AG08396 (cell line): ENCODE measurements at places on chromosomes 5 and 9.

DNA sequence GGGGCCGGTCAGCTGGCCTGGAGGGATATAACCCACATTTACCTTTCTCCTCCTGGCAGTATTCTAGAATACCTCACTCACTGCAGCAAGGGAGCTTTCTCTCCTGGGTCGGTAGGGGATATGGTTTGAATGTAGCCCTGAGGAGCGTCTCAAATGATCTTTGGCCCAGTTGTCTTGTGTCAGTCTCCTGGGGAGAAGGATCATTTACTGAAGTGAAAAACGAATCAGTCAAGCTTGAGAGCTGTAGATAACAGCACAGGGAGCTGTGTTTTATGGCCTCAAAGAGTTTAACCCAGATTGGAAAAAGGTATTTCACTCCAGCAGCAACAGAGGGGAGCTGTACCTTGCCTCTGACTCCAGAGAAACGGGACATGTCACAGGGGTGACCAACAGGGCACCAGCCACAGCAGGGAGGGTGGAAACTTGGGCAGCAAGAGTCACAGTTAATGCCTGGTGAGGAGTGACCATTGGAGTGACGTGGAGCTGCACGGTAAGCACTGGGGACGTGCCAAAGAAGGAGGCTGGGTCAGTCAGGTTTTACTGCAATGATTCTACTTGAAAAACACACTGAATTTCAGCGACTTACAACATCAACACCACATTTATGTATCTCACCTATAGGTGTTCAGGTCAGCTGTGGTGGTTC, 29.8 kb upstream of the ZFR start:
- no peak for DNase-seq

- no peak for DNase-seq
Observed at GRCh38 chr5:76548525-76549229, 74.5 kb downstream of the F2RL2 start.

- DNase-seq = no peak
Observed at GRCh38 chr5:120552638-120553037, 88.5 kb downstream of the PRR16 start.

DNA sequence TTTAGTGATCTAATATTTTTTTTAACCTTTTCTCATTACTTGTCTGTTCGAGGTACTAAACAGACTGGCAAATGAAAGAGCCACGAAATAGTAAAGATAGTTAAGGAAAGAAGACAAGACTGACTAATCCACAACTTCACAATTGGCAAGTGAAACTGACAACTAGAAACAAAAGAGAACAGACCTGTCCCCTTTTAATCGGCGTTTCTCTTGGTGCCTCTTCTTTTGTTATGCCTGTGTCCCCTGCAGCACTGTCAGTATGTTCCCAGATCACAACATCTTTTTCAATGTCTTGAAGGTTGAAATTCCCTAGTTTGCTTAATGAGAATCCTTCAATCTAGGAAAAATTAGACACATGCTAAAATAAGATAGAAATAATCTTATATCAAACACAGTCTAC, 26.1 kb downstream of the TUT7 start:
- no peak for DNase-seq

DNA sequence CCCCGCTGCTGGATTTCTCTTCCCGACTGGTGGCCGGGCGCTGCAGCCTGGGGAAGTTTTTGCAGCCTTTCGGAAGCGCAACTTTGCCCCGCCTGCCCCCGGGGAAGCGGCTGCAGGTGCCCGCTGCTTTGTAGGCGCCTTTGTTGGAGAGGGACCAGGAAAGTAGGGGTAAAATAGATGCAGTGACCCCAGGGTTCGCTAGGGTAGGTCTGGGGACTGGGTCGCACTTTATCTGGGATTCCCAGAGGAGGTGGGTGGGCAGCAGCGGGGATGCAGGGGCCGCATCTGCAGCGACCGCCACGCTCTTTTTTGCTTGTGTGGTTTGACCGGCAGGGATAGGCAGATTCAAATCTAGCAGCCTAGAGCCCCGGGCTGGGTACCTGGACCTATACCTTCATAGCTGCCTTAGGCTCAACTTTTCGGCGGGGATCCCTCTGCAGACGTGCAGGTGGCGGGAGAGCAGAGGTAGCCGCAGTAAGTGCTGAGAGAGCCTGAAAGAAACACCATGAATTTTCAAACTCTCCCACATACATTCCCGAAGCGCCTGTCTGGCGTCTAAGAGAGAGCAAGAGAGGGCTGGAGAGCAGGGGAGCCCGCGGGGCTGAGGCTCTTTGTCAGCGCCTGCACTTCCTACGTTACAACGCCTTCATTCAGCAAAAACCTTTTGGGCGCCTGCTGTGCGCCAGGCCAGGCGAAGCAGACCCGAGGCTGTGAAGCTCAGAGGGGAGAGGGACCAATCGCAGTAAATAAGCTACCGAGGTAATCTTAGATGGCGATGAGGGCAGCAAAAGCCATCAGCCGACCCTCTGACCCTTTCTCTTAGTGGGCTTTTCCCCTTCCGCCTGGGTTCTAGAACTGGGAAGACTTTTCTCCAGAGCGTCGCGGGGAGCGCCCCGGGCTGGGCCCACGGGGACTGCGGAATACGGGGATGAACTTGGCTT, 642 bp downstream of the SV2C start:
- DNase-seq = peak; percentile 14

- DNase-seq = no peak
Observed at GRCh38 chr5:60829490-60830266, 14.4 kb downstream of the ELOVL7 start.

DNA sequence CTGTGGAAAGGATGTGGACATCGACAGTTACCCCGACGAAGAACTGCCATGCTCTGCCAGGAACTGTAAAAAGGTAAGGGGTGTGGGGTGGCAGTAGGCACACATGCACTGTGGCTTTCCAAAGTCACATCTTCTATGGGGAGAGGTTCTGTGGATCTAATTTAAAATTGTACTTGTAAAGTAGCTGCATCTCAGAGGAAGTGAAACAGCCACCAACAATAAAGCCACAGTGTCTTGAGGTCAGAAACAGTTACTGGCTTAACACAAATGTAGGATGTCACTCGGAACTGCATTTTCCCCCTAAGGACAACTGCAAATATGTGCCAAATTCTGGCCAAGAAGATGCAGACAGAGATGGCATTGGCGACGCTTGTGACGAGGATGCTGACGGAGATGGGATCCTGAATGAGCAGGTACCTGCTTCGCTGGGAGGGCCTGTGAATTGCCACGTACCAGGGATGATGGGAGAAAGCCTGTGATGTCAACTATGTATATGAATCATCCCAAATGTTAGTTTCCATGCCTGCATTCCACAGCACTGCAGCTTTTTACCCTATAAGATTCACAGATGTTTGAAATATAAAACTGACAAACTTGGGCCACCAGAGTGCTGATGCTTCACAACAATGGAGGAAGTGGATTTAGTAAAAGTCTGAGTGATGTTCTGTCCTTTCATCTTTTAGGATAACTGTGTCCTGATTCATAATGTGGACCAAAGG, 35.3 kb downstream of the THBS4 start:
- no peak for DNase-seq

- DNase-seq = no peak
Observed at GRCh38 chr9:14164908-14165307, 149.0 kb downstream of the NFIB start.

GRCh38 chr9:94176608-94177007, 82.5 kb upstream of the ZNF169 start:
- DNase-seq = no peak

DNA sequence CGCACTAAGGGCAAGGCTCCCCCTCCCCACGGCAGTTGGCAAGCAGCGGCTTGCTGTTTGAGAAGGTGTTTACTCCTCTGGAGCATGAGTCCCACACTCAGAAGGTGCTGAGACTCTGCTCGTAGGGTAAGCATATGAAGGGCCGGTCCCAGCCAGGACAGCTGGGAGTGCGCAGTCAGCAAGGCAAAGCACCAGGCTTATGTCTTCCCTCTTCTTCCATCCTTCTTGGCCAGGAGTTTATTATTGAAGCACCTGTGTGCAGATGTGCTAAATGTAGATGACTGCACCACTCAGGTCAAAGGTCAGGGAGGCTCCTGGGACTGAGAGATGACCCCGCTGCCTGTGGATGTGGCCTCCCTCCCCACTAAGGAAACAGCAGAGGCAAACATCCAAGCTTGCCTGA, 27.0 kb upstream of the CDKN2AIPNL start:
- no peak for DNase-seq

DNA sequence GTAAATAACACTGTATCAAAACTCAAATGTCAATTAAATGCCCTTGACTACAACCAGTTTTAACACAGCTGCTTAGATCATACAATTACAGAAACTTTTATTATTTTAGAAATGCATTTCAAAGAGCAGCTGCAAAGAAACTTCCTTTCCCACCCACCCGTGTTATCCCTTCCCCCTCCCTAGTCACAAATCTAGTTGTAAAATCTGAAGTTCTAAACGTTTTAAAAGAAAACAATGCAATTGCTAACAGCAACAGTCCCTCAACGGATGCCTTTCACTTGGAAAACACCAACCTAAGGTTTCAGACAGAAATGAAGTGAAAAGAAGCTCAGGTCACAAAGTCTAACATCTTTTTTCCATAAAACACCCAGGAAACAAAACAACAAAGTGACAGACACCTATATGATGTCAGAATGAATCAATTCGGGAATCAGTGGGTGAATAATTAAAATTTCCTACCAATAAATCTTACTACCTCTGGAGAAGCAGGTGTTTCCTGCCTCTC, 100.3 kb downstream of the FBXW11 start:
- DNase-seq = no peak

DNA sequence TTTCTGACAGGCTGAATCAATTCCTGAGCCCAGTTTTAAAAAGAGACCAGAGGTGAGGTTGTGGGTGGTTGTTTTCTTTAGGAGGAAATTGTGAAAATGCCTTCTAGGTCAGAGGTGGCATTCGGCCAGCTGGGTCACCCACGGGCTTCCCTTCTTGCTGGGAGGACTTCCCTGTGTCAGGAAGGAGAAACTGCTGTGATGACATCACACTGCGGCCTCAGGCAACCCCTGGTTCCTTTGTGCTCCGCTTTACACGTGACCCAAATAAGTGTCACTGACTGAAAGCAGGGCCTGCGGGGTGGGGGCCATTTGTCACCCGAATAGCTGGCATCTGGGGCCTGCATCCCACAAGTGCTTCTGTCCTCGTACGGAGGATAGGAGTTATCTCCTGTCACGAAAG, 39.7 kb downstream of the FABP6 start:
- DNase-seq = peak; percentile 76

DNA sequence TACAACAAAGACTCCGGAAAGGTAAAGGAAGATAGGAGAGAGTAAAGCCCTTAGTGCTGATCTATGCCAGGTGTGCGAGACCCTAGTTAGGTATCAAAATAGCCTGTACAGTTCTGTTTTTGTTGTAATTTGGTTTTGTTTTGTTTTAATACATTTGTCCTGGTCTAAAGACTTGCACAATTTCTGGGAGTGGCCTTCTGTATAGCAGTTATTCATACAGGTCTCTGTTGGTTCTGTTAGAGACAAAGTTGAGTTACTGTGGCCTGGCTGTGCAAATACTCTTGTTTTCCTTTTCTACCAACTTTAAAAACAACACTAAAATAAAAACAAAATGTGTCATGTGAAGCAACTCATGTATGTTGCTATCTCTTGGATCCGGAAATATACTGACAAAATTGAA, 163.6 kb downstream of the COMMD10 start:
- DNase-seq = no peak

DNA sequence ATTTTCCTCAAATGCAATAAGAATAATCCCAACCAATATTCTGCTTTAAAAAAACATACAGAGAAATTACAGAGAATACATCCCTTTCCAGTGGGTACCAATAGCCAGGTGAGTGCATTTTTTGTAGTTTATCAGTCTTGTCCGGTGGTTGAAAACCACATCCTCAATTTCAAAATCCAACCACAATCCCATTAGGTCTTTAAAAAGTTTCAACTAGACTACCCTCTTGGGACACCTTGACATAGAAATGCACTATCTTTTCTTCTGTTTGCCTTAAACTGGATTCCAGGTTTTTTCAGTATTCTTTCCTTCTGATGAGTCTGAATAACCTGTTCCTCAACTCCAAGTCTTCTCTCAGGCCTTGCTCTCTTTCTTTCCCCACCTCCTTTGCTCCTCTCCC, 223.3 kb downstream of the NR2F1-AS1 start:
- no peak for DNase-seq

GRCh38 chr5:150781706-150782614, 3.4 kb downstream of the SMIM3 start:
- peak; percentile 79 for DNase-seq

DNA sequence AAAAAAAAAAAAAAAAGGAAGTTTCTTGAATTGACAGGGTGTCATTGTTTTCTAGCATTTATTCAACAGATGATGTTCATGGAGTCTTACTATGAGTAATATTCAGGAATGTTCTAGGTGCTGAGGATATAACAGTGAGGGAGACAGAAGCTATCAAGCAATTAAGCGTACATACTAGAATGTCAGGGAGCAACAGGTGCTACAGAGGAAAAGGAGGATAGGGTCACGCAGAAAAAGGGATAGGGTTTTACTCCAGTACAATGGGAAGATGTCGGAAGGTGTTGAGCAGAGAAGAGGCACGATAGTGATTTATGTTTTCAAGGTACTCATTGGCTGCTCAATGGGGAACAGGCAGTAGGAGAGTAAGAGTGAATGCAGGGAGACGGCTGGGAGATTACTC, 6.6 kb upstream of the RASGRF2 start:
- no peak for DNase-seq

DNA sequence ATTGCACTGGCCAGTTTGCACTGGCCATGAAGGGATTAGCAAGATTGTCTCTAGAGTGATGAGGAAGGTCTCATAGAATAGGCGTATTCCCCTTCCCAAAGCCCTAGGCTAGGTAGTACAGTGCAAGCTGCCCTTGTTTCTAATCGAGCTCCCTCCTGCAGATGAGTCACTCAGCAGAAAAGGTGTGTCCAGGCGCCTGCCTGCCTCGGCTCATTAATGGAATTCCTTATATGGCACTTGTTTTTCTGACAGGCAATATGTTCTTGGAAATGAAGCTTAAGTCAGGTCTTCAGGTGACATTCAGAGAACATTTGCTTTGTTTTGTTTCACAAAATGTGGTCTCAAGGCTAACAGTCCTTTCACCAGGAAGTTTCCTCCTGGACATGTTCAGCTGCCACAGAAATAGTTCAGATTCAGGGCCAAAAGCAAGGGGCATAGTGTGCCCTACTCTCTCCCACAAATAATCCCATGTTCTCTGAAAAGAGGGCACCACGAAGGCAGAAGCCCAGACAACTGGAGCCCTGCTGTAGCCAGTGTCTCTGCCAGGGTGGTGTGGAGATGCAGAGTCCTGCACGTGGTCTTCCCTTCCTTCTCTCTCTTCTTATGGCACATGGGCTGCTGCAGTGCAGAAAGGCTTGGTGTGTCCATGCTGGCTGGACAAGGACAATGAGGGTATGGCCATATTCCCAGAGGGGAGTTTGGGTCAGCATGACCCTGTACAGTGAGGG, 281.1 kb upstream of the MAP3K1 start:
- DNase-seq = no peak

DNA sequence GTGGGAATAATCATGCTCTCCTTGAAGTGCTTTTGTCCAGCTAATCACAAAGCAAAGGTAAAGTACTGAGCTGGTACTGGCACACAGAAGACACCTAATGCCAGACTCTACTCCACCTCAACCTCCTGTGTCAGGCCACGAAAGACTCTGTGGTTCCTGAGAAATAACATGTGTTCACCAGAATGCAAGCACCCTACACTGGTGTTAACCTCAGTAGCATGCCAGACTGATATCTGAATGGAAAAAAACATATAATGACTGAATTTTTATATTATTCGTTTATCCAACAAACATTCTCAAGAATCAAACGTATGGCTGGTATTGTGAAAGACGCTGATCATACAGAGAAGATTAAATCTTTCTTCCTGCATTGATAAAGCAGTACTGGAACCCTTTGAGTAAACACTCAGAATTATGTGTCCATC, 97.1 kb upstream of the IFNE start:
- DNase-seq = no peak

- DNase-seq = no peak
Observed at GRCh38 chr9:125687163-125687863, 19.7 kb downstream of the MAPKAP1 start.
